Neural cell (in vitro differentiated cells): ENCODE measurements at places on chromosomes 7 and 10. TPM values are rescaled to one million over a fixed set of nuclear protein-coding genes. Genes with fewer than 3 reads are reported as not detected.

Gene TMEM60
- 29.1 and 29.3 TPM in 2 replicates for polyA plus RNA-seq

Gene TUBB8
- polyA plus RNA-seq = 0.46 and 0.69 TPM in 2 replicates

Gene ZSCAN25
- polyA plus RNA-seq = 12.1 and 12.2 TPM in 2 replicates

Gene CDC14C
- not detected in 2 replicates for polyA plus RNA-seq

Gene SLC26A3
- polyA plus RNA-seq = not detected in 2 replicates
